C1 segment of cervical spinal cord (tissue), 14 donors: ENCODE measurements at places on chromosomes 1 and 21.

DNA sequence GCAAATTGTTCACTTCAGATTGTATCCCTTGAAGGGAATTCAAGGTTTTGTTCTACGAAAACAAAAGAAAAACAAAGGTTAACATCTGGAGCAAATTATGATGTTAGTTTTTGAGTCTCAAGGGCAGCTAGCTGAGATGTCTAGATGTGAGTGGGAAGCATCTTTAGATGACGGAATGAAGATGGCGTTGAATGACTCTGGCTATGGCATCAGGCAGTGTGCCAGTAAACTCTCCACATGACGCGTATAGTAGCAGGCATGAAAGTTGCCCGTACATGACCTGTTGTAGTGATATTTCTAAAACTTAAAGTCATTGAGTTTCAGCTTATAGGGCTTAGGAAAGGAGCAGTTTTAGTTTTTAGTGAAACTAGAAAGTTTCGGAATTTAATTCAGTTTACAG, 12.3 kb upstream of the SDC3 start:
- no peak for DNase-seq

DNA sequence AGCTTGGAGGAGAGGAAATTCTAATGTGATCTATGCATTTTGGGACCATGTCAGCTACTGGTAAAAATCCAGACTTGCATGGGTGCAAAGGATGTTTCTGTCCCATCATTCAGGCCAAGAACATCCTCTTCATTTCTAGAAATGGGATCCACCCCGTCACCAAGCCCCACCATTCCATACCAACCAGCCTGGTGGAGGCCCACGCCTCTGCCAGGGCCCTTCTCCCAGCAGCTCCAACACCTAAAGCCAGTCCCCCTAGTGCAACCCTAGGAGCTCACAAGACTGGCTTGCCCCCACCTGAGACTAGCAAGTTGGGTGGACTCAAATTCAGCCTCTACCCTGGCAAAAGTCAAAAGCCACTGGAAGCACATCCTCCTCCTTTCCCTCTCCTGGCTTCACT, 1.9 kb downstream of the ARHGEF11 start:
- no peak for DNase-seq

DNA sequence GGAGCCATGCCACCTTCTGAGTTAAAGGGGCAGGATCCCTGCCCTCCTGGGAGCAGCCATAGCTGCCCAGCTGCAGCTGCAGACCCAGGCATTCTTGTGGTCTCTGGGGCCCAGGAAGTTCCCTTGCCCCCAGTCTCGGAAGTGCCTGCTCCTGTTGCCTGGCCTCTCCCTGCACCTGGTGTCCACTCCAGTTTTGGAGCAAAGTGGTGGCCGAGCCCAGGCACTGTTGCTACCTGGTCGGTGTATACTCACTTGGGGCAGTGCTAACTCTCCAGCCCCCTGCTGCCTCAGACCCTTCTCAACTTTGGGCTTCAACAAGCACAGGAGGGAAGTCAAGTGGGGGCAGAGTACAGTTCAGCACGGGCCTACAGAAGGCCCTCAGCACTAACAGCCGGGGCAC, 352.9 kb upstream of the NCAM2 start:
- DNase-seq: no peak

DNA sequence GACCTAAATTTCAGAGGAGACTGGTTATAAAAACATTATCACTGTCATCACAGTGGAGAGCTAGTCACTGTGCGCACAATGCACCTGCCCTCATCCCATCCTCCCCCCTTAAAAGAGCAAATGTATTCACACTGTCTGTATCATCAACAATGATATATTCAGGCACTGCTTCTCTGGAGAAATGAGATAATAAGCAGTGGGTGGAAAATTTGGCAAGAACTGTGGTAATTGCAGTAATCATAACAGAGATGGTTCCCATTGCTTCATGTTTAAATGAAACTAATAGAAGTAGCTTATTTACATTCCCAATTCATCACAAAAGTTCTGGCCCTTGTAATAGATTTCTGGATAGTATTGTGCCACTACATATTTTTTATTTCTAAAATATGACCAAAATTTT, 867.4 kb upstream of the ADGRL2 start:
- DNase-seq: no peak

DNA sequence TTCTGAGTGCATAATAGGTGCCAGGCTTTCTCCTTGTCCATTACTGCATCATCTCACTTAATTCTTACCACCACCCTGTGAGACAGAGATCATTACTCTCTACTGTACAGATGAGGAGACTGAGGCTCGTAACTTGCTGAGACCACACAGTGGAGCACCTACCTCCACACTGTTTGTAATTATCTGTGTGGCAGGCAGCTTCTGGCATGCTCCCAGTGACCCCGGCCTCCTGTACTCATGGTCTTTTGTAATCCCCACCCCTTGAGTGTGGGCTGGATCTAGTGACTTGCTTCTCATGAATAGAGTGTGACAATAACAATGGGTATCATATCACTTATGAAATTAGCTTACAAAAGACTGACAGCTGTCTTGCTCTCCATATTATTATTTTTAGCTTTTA, 407.3 kb downstream of the MATN1 start:
- DNase-seq: no peak

DNA sequence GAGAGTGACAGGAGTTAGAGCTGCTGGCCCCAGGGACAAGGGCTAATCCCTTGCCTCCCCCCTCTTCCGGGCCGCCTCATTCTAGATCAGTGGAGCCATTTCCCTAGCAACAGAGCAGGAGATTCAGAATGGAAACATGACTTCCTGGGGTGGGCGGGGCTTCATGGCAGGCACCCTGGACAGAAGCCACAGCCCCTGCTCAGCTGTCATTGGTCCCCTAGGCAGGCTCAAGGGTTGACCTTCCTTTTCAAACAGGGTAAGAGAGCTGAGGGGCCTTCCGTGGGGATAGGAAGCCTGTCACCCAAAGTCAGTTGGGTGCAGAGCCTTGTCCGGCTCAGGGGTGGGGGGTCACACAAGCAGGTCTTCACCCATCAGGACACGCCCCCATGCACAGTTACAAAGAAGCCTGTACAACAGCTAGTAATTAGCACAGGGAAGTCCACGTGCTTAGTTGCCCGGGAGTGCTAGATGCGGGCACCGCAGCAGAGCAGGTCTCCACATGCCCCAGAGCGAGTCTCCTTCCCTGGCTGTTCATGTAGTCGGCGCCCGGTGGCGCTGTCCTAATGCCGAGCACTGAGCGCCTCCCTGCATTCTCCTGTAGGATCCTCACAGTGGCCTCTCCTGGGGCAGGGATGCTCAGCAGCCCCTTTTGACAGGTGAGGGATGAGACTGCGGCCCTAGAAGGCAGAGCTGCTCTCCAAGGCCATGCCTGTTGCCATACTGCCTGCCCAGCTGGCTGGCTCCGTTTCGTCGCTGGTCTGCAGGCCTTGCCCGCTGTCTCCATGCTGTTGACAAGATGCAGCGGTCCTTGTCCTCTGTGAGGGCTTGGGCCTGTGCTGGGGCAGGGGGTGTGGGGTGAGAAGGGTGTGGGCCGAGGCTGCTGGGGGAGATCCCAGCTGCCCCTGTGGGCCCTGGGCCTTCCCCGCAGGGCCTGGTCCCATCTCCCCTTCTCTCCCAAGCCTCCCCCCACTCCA, 5.1 kb downstream of the TMEM201 start:
- DNase-seq: peak; percentile 41
